ENCODE measurements at places on chromosomes 7 and 10.

GRCh38 chr7:54802841-54803240 is 43.8 kb upstream of the SEC61G start:
- DNase-seq: no peak

DNA sequence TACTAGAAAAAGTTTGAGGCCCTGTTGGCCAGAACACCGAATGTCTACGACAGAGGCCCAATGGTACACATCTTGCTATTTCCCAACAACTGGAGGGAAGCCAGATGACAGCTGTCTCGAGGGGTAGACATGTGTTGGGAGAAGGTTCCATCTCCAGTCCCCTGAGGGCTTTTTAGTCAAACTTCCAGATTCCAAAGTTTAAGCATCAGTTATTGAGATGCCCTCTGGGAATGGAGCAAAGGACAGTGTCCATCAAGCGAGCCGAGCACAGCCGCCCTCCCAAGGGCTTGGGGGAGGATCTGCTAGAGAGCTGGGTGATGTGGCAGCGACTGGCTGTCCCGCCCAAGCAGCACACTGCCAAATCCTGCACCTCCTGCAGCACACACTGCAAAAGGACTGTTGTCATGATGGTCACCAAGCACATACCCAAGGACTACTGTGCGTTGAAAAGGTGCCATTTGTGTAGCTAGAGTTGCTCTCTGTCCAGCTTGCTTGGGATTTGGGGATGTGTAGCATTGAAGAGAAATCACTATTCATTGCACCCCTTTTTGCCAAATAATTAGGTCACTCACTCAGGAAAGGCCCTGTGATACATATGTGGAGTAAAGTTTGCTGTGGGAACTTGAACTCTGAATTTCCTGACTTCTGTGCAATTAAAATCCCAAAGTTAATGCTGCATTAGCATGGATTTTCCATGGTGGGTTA is 164.6 kb downstream of the TRIL start:
- DNase-seq: no peak

GRCh38 chr10:60732807-60733516 is 45.3 kb upstream of the CDK1 start:
- DNase-seq: no peak

DNA sequence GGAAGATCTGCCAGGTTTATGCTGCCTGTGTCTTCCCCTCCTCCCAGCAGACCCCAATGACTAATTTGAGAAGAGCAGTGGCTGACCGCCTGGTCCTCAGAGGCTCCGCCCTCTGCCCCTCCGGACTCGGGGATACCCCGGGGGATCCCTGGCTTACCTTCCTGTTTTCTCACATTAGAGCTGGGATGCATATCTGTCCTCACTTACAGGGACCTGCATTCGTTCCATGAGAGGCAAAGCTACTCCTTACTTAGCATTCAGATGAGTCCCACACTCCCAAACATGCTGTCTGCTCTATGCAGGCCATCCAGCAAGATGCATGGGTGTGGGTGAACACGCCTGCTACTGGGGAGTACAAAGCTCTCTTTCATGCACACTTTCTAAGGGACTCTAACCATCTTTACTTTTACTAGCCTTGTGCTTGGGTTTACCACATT is 24.0 kb downstream of the VOPP1 start:
- DNase-seq: no peak

GRCh38 chr10:74775099-74775498 is 51.3 kb upstream of the KAT6B start:
- no peak for DNase-seq

GRCh38 chr10:7956508-7956907 is 98.0 kb upstream of the GATA3 start:
- no peak for DNase-seq

DNA sequence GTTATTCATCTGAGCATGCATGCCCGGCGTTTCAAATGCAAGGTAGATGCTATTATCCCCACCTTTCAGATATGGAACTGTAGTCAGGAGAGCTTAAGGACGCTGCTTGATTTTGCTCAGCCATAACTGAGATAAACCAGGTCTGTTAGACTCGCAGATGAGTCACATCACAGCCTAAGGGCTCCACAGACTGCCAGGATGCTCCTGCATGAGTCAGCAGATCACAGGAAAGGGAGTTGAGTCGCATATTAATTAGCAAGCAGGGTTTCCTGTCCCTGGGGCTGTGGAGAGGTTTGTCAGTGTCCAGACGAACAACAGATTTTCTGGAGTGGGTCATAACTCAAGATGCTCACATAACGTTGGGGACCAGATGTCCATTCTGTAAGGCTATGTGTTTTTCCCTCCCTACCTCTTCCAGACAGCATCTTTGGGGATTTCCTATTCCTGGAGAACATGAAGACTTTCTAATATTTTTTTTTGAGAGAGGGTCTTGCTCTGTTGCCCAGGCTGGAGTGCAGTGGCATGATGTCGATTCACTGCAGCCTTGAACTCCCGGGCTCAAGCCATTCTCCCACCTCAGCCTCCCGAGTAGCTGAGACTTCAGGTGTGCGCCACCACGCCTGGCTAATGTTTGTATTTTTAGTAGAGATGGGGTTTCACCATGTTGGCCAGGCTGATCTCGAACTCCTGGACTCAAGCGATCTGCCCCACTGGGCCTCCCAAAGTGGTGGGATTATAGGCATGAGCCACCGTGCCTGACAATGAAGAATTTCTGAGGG is 36.7 kb downstream of the PFKFB3 start:
- peak; percentile 66 for DNase-seq

DNA sequence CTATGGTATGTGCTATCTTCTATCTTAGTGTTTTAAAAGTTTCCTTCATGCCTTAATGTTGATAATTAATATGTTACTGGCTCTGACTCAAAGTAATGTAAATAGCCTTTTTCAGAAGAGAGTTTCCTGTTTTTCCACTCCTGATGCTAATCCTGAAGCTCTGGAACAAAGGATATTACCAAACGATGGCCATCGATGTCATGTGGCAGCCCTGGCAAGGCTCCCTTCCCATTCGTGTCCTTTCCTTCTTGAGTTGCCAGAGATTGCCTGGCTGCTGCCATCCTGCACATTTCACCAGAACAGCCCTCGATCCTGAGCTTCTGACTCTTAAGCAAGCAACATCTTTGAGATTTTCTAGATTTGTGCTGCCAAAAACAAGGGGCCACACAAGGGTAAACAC is 46.0 kb downstream of the RNF133 start:
- no peak for DNase-seq

GRCh38 chr10:74898201-74898976 is 72.0 kb downstream of the KAT6B start:
- DNase-seq: no peak

GRCh38 chr7:114083166-114084001 is 164.6 kb upstream of the PPP1R3A start:
- DNase-seq: no peak

- DNase-seq: no peak
These were observed 268.6 kb downstream of the BAMBI start for GRCh38 chr10:28945959-28946358.

GRCh38 chr7:65301007-65301406 is 72.6 kb upstream of the ZNF92 start:
- no peak for DNase-seq

- DNase-seq: no peak
These were observed 9.8 kb downstream of the UCMA start for GRCh38 chr10:13224210-13224995.

GRCh38 chr7:70776627-70777101 is 355.3 kb upstream of the GALNT17 start:
- peak; percentile 78 for DNase-seq

DNA sequence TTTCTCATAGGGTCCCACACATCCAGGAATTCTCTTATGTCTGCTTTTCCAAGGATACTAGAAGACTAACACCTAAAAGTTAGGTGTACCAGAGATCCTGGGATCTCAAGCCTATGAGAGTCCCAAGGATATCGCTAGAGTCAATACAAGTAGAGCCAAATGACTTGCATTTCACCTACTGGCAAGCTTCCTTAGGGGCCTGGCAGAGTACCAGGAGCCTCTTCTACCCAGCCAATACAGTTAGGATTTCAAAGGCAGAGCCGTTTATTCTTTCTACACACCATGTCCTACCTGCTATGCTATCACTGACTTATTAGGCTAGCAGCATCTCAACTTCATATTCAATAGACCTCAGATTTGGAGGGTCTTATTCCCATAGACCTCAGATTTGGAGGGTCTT is 53.5 kb upstream of the UNC5B start:
- DNase-seq: no peak

DNA sequence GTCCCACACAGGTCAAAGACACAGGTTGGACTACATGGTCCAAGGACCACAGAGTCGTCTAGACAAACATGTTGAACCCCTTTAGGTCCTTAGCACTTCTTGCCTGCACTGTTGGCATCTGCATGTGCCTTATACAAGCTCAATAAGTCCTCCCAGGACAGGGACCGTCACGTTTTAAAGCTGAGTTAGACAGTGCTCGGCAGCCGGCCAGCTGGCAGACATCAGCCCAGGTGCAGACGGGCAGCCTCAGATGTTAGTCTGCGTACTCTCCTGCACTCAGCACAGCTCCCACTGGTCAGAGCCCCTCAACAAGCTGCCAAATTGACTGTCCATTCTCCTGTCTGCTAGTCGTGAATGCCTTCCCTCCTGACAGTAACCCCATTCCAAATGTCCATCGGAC is 34.9 kb downstream of the PARP12 start:
- DNase-seq: no peak

- no peak for DNase-seq
These were observed 66.5 kb downstream of the SYPL1 start for GRCh38 chr7:106045586-106045985.

GRCh38 chr7:136234040-136234439 is 256.9 kb upstream of the MTPN start:
- no peak for DNase-seq

DNA sequence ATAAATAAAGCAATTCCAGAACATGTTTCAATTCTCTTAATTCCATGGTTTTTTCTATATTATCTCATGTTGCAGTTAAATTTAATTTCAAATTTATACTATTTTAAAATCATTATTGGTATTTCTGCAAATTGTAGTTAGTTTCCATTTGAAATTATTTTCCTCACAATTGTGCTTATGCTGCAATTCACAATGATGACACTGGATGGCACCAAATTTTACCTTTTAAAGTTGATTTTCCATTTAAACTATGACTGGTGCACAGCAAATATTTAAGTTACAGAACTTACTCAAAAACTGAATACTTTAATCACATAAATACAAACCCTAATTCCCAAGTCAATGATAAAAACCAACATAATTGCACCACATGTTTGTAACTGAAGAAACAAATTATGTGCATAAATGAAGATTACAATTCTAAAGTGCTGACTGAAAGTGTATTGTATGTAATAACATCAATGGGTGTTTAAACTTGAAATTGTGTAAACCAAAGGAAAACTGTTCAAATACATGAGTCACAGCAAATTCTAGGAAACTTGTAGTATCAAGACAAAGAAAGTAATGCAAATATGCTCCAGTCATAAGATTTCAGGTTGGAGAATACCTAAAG is 75.3 kb upstream of the AASS start:
- DNase-seq: no peak

DNA sequence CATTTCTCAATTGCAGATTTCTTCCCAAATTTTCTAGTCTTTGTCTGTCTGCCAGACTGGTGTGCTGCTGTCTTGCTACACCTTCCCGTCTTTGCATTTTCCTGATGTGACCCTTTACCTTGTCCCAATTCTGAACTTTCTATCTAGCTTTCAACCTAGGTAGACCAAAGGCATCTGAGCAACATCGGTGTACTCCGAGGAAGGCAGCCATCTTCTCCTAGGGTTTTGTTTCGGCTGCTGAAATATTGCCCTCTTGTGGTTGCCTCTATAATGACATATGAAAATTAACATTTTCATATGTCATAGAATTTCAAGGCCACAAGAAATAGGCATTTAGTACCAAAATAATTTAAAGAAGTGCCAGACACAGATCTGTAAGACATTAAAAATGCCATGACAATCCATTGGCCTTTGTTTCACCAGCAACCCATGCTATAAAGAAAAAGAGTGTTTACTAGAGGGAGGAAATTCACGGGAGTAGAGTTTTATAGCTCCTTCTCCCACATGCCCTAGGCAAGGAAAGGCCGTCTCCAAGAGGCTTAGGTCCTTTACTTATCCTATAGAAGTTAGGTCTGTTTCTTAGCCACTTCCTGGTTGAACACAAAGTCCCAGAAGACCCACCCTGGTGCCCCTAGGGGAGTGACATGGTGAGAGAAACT is 23.4 kb downstream of the OR9A2 start:
- DNase-seq: no peak

DNA sequence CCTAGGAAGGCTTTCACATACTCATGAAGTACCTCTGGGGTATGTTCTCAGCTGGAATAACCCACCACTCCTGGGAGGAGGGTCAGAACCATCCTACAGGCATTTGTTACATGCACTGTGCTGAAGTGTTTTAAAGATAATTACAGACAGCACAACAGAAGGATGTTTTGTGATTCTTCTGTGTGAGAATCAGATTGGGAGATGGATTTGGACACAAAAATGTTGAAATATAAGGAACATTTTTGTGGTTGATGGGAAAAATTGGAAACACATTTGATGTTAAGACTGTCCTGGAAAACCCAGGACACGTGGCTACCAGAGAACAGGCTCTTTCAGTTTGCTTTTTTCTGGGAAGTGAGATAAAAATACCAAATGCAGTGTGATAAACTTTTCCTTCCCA is 61.4 kb downstream of the BICC1 start:
- DNase-seq: no peak

DNA sequence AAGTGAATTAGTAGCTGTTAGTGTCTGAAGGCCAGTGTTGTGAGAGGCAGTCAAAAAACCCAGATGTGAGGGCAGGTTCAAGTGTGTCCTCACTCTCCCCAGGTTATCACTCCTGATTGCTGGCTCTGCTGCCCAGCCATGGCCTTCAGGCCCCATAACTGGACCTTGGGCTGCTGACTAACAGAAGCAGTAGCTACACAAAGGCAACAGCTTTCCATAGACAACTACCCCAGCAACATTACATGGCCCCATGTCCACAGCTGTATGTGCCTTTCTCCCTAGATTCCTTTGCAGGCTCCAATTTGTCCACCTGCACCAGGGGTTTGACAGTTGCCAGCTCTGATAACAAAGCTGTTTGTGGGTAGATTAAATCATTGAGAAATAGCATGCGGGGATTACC is 297.8 kb downstream of the ARL4A start:
- DNase-seq: no peak

DNA sequence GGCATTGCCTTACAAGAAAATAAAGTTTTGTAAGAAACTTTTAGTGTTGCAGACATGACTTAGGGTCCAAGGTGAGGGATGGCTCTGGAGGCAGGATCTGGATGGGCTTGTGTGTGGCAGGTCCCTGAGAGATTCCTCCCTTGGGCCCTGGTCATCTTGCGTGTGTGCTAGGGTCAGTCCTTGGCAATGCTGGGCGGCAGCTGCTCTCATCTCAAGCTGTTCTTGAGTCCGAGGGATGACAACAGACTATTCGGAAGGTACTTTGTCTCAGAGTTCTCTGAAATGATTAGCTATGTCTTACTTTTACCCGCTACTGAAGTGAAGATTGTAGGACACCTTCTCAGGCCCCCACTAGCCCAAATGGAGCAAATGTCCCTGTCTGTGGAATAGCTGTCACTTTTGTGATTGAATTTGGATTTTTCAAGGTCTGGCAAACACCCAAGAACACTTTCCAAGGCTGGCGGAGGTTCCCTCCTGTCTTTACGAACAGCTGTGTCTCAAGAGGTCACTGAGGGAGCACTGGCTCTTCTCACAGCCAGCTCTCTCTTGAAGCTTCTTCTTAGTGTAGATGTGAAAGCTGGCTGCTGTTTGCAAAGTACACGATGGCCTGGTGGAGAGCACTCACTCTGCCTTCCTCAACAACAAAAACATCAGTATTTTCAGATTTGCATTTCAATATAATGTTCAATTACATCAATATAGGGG is 253.6 kb downstream of the STK31 start:
- no peak for DNase-seq

Measured in occipital lobe (tissue), 3 donors.